A549 treated with DMSO at 1 μM for 4 hours (cell line): ENCODE measurements at places on chromosomes 16 and 17. TPM values are rescaled to one million over a fixed set of nuclear protein-coding genes. Genes with fewer than 3 reads are reported as not detected.

DNAAF8 gene
- 0.46 to 1.6 TPM (median 1.2 TPM) in 5 replicates for total RNA-seq

WWOX gene
- total RNA-seq = 11.3 to 23.1 TPM (median 14.0 TPM) in 5 replicates

ELMO3 gene
- total RNA-seq = 0.87 to 1.7 TPM (median 1.3 TPM) in 5 replicates

C1QBP gene
- 548 to 597 TPM (median 578 TPM) in 5 replicates for total RNA-seq
